A549 treated with Mapracorat at 1 μM for 4 hours (cell line): ENCODE measurements at places on chromosomes 2 and 18. TPM values are rescaled to one million over a fixed set of nuclear protein-coding genes. Genes with fewer than 3 reads are reported as not detected.

SKOR2 gene
- total RNA-seq: not detected in 5 replicates

CHMP3 gene
- total RNA-seq: 120 to 135 TPM (median 128 TPM) in 5 replicates

DOCK10 gene
- 25.5 to 29.8 TPM (median 26.8 TPM) in 5 replicates for total RNA-seq

TTN gene
- total RNA-seq: under 0.01 TPM in 4 of 5 replicates, not detected in the other

HTR2B gene
- total RNA-seq: 0.09 TPM in 1 of 5 replicates, not detected in the others

OR6B3 gene
- total RNA-seq: not detected in 5 replicates

CACNB4 gene
- total RNA-seq: 0.08 to 0.16 TPM (median 0.13 TPM) in 5 replicates

SP100 gene
- 23.5 to 30.4 TPM (median 27.5 TPM) in 5 replicates for total RNA-seq

PDE1A gene
- 0.11 to 0.15 TPM (median 0.12 TPM) in 4 of 5 replicates, not detected in the other for total RNA-seq

DYSF gene
- 0.50 to 1.0 TPM (median 0.78 TPM) in 5 replicates for total RNA-seq

SKA1 gene
- 11.2 to 11.9 TPM (median 11.7 TPM) in 5 replicates for total RNA-seq

PAX3 gene
- not detected in 5 replicates for total RNA-seq

MALL gene
- 139 to 166 TPM (median 147 TPM) in 5 replicates for total RNA-seq

PLGLB2 gene
- 0.19 to 0.35 TPM (median 0.27 TPM) in 4 of 5 replicates, not detected in the other for total RNA-seq

FAM98A gene
- total RNA-seq: 52.9 to 92.6 TPM (median 72.4 TPM) in 5 replicates

TRIM54 gene
- total RNA-seq: 0.70 to 1.3 TPM (median 0.91 TPM) in 5 replicates

REG3A gene
- total RNA-seq: not detected in 5 replicates

TBC1D8 gene
- 79.6 to 107 TPM (median 90.9 TPM) in 5 replicates for total RNA-seq

ACADL gene
- 0.06 to 0.19 TPM (median 0.13 TPM) in 4 of 5 replicates, not detected in the other for total RNA-seq

EEF1B2 gene
- total RNA-seq: 1,032 to 1,246 TPM (median 1,058 TPM) in 5 replicates

MC5R gene
- not detected in 5 replicates for total RNA-seq

CNDP1 gene
- not detected in 5 replicates for total RNA-seq

CCDC141 gene
- total RNA-seq: not detected in 5 replicates

CPLX4 gene
- not detected in 5 replicates for total RNA-seq

IHH gene
- total RNA-seq: 0.30 to 0.89 TPM (median 0.53 TPM) in 5 replicates

POTEJ gene
- total RNA-seq: not detected in 5 replicates

IL1A gene
- 0.14 to 0.28 TPM (median 0.21 TPM) in 5 replicates for total RNA-seq

TIGD1 gene
- 4.3 to 5.6 TPM (median 4.9 TPM) in 5 replicates for total RNA-seq

OTOS gene
- total RNA-seq: not detected in 5 replicates

FSHR gene
- not detected in 5 replicates for total RNA-seq

IL36B gene
- total RNA-seq: 0.15 to 0.34 TPM (median 0.17 TPM) in 3 of 5 replicates, not detected in the others

C2orf78 gene
- total RNA-seq: not detected in 5 replicates

LIPG gene
- total RNA-seq: 0.16 to 0.41 TPM (median 0.21 TPM) in 5 replicates

WDCP gene
- total RNA-seq: 11.7 to 14.3 TPM (median 12.9 TPM) in 5 replicates

ZNF385B gene
- total RNA-seq: not detected in 5 replicates

IL1R2 gene
- total RNA-seq: 0.85 to 1.9 TPM (median 1.2 TPM) in 5 replicates

NETO1 gene
- total RNA-seq: not detected in 5 replicates

CCDC88A gene
- 21.0 to 24.6 TPM (median 23.3 TPM) in 5 replicates for total RNA-seq

STAT1 gene
- 50.7 to 60.5 TPM (median 54.7 TPM) in 5 replicates for total RNA-seq

LHCGR gene
- not detected in 5 replicates for total RNA-seq

HADHA gene
- 117 to 140 TPM (median 122 TPM) in 5 replicates for total RNA-seq

ANTXR1 gene
- 102 to 147 TPM (median 136 TPM) in 5 replicates for total RNA-seq

ERBB4 gene
- total RNA-seq: not detected in 5 replicates

FOXI3 gene
- 0.06 to 0.07 TPM in 2 of 5 replicates, not detected in the others for total RNA-seq
